ENCODE measurements at places on chromosomes 5 and 9.

- no peak overlapping the region for H3K27ac ChIP-seq
- no peak overlapping the region for H3K4me3 ChIP-seq
- H3K36me3 ChIP-seq = no peaks in the 10 kb centered on the region
Observed at GRCh38 chr5:108303086-108303485, 78.8 kb downstream of the FBXL17 start.

DNA sequence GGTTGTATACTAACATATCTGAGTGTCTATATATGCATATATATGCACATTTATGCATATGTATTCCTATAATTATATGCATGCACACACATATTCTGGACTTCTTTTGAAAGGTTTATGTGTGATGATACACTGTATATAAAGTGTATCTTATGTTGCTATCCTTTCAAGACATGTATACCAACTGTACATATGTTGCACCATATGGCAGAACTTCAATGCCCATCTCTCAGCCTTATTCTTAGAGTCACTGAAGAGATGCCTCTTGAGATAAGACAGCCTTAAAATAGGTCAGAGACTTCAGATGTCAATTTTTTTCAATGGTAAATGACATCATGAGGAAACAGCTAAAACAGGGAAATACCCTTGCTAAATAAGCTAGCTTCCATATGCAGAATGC, 461.4 kb downstream of the SPATA31D1 start:
- no peaks in the 10 kb centered on the region for H3K4me1 ChIP-seq
- H3K27me3 ChIP-seq = no peaks in the 10 kb centered on the region
- H3K27ac ChIP-seq = no peak overlapping the region
- DNase-seq = no peak
- no peak overlapping the region for H3K4me3 ChIP-seq
- no peaks in the 10 kb centered on the region for H3K36me3 ChIP-seq

DNA sequence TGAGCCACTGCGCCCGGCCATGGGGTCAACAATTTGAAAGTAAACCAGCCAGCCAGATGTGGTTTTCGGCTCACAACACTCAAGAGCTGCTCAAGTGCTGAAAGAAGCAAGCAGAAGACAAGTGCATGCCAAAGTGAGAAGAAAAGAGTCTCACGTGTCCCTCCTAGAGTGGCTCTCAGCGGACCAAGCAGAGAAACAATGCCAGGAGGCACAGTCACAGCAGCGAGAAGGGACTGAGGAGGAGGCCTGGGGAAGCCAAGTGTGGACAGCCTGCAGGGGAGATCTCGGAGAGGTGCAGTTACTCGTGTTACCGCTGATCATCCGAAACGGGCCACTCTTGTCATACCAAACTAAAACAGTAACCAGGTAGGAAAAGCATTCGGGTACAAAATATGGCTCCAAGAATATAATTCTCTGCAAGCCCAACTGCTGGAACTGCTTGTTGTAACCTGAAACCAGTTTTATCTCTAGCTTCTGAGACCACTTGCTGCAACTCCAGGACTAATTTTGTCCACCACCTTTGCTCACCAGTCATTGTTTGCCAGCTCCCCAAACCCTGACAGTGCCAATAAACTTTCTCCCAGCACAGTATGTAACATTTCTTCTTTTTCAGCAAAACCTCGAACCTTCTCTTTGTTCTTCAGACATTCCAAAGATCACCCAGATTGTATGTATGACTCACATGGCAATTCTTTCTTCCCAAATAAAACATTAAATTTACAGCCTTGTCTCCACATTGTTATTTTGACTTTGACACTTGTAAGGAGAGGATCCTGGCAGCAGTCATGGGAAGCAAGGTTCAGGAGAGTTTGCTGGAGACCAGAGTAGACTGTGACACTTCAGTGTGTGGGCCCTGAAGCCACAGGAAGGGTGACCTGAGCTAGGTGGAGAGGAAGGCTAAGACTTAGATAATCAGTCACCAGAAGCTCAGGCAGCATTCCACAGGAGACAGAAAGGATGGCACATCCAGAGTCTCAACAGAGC, 6.3 kb downstream of the SLC35D2 start:
- peak overlapping the region; percentile 54 for H3K27ac ChIP-seq
- no peaks in the 10 kb centered on the region for H3K27me3 ChIP-seq
- H3K4me1 ChIP-seq = peaks cover 20% of the 10 kb centered on the region
- peaks cover 14% of the 10 kb centered on the region for H3K36me3 ChIP-seq
- DNase-seq = peak; percentile 22
- no peak overlapping the region for H3K4me3 ChIP-seq

- H3K36me3 ChIP-seq = no peaks in the 10 kb centered on the region
- H3K4me3 ChIP-seq = no peak overlapping the region
- no peaks in the 10 kb centered on the region for H3K4me1 ChIP-seq
- no peak for DNase-seq
- no peaks in the 10 kb centered on the region for H3K27me3 ChIP-seq
Observed at GRCh38 chr5:119105971-119106370, 35.1 kb downstream of the DMXL1 start.

GRCh38 chr5:89299998-89300397, 417.0 kb upstream of the MEF2C start:
- no peaks in the 10 kb centered on the region for H3K27me3 ChIP-seq
- no peak for DNase-seq
- H3K4me3 ChIP-seq = no peak overlapping the region
- H3K4me1 ChIP-seq = no peaks in the 10 kb centered on the region
- no peak overlapping the region for H3K27ac ChIP-seq

DNA sequence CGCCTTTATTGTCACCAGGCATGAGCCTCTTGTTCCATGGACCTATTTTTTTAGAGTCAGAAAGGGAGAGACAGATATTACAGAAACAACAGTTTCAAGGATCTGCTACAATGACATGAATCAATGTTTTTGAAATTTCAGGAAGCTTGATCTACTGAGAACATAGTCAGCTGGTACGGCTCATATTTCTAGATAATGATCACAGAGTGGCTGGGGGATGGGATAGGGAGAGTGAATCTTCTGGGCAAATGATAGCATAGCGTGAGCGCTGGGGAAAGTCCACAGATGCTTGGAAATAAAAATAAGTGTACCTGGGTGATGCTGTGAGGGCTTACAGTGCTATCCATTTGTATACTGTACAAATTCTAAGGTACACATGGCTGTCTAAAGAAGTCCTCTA, 340.4 kb downstream of the EBF1 start:
- H3K27ac ChIP-seq = no peak overlapping the region
- no peaks in the 10 kb centered on the region for H3K4me1 ChIP-seq
- no peaks in the 10 kb centered on the region for H3K36me3 ChIP-seq
- no peaks in the 10 kb centered on the region for H3K27me3 ChIP-seq
- peak overlapping the region; percentile 31 for H3K4me3 ChIP-seq

GRCh38 chr5:78268356-78268755, 26.1 kb downstream of the AP3B1 start:
- no peaks in the 10 kb centered on the region for H3K36me3 ChIP-seq
- no peaks in the 10 kb centered on the region for H3K27me3 ChIP-seq
- no peaks in the 10 kb centered on the region for H3K4me1 ChIP-seq
- no peak overlapping the region for H3K4me3 ChIP-seq

DNA sequence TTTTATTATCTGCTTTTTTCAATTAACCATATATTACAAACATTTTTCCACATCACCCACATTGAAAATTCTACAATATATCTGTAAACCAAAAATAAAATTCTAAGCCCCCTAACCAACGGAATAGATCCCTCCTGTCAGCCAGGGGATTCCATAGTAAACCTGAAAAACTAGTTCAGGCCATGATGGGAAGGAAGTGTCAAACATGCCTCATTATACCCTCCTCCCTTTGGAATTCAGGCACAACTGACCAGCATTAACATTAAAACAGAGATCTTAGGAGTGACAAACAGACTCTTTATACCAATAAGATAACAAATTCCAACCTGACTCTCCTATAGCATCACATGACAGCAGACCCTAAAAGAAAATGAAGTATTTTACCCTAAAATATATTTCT, 113.7 kb upstream of the DMRT1 start:
- H3K27me3 ChIP-seq = no peaks in the 10 kb centered on the region
- peaks cover 2% of the 10 kb centered on the region for H3K4me1 ChIP-seq
- H3K36me3 ChIP-seq = peaks cover 48% of the 10 kb centered on the region
- H3K27ac ChIP-seq = no peak overlapping the region
- DNase-seq = no peak
- H3K4me3 ChIP-seq = no peak overlapping the region

- H3K4me1 ChIP-seq = no peaks in the 10 kb centered on the region
- H3K27ac ChIP-seq = no peak overlapping the region
- H3K4me3 ChIP-seq = no peak overlapping the region
- DNase-seq = no peak
- H3K27me3 ChIP-seq = no peaks in the 10 kb centered on the region
- H3K36me3 ChIP-seq = no peaks in the 10 kb centered on the region
Observed at GRCh38 chr5:11261241-11261640, 500.2 kb upstream of the DAP start.

DNA sequence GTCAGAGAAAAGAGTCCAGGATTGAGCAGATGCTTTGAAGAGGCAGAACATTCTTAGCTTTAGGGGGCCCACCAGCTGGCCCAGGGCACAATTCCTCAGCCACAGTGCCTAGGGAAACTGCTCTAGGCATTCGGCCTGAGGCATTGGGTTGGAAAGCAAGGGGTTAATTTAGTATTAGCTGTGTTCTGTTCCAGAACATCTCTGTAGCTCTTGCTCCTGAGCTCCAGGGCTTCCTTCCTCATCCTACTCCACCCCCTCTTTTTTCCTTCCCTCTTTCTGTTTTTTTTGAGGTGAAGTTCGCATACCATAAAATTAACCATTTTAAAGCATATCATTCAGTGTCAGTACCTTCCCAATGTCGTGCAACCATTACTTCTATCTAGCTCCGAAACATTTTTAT, 74.5 kb upstream of the PANK3 start:
- H3K36me3 ChIP-seq = no peaks in the 10 kb centered on the region
- H3K4me3 ChIP-seq = no peak overlapping the region
- no peak overlapping the region for H3K27ac ChIP-seq
- H3K4me1 ChIP-seq = no peaks in the 10 kb centered on the region

- no peak overlapping the region for H3K27ac ChIP-seq
- no peak for DNase-seq
- no peak overlapping the region for H3K4me3 ChIP-seq
Observed at GRCh38 chr9:112677040-112677439, 40.9 kb downstream of the INIP start.

DNA sequence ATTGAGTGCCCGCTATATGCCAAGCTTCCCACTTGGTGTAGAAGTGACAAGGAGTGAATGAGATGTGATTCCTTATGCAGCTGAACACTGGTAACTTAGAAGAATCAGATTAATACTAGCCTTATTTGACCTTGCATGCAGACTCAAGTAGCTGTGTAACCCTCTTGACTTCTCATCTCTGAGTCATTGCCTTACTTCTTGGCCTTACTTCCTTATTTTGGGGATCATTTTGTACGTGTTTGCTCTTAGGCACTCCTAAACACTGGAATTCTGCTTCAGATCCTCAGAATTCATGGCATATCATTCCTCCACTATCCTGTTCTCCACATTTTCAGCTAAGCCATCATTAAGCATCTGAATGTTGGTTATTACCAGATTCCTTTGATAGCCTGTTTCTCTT, 948.9 kb upstream of the ARRDC3 start:
- H3K27me3 ChIP-seq = no peaks in the 10 kb centered on the region
- no peak overlapping the region for H3K27ac ChIP-seq
- H3K4me1 ChIP-seq = no peaks in the 10 kb centered on the region
- H3K4me3 ChIP-seq = no peak overlapping the region

- no peaks in the 10 kb centered on the region for H3K4me1 ChIP-seq
- DNase-seq = peak; percentile 67
- peaks cover 9% of the 10 kb centered on the region for H3K27me3 ChIP-seq
- H3K4me3 ChIP-seq = peak overlapping the region; percentile 6
- H3K36me3 ChIP-seq = no peaks in the 10 kb centered on the region
- H3K27ac ChIP-seq = no peak overlapping the region
Observed at GRCh38 chr5:38718771-38719391, 126.9 kb upstream of the OSMR start.

GRCh38 chr9:111979561-111979960, 82.9 kb downstream of the UGCG start:
- no peaks in the 10 kb centered on the region for H3K36me3 ChIP-seq
- no peak for DNase-seq
- no peaks in the 10 kb centered on the region for H3K27me3 ChIP-seq
- H3K4me1 ChIP-seq = peaks cover 4% of the 10 kb centered on the region
- H3K4me3 ChIP-seq = no peak overlapping the region
- H3K27ac ChIP-seq = no peak overlapping the region

- peaks cover 1% of the 10 kb centered on the region for H3K4me1 ChIP-seq
- H3K4me3 ChIP-seq = no peak overlapping the region
- H3K36me3 ChIP-seq = no peaks in the 10 kb centered on the region
- no peak for DNase-seq
- no peak overlapping the region for H3K27ac ChIP-seq
Observed at GRCh38 chr9:14451949-14452348, 138.0 kb upstream of the NFIB start.

GRCh38 chr5:135032695-135032998, 1.4 kb downstream of the PITX1 start:
- no peak overlapping the region for H3K4me3 ChIP-seq
- H3K27me3 ChIP-seq = peaks cover 88% of the 10 kb centered on the region
- H3K36me3 ChIP-seq = no peaks in the 10 kb centered on the region
- DNase-seq = no peak
- H3K4me1 ChIP-seq = peaks cover 34% of the 10 kb centered on the region

- H3K27ac ChIP-seq = no peak overlapping the region
- DNase-seq = no peak
- H3K27me3 ChIP-seq = no peaks in the 10 kb centered on the region
- no peaks in the 10 kb centered on the region for H3K4me1 ChIP-seq
- no peak overlapping the region for H3K4me3 ChIP-seq
Observed at GRCh38 chr9:26437056-26437711, 455.4 kb downstream of the CAAP1 start.

- H3K27ac ChIP-seq = peak overlapping the region; percentile 74
- no peaks in the 10 kb centered on the region for H3K27me3 ChIP-seq
- peak overlapping the region; percentile 61 for H3K4me3 ChIP-seq
- DNase-seq = peak; percentile 53
- H3K36me3 ChIP-seq = peaks cover 29% of the 10 kb centered on the region
Observed at GRCh38 chr5:180803181-180804128, 849 bp upstream of the MGAT1 start.

GRCh38 chr9:86978922-86979474, 31.7 kb upstream of the GAS1 start:
- H3K4me1 ChIP-seq = peaks cover 4% of the 10 kb centered on the region
- no peak overlapping the region for H3K27ac ChIP-seq
- H3K27me3 ChIP-seq = no peaks in the 10 kb centered on the region
- H3K4me3 ChIP-seq = no peak overlapping the region
- H3K36me3 ChIP-seq = no peaks in the 10 kb centered on the region

DNA sequence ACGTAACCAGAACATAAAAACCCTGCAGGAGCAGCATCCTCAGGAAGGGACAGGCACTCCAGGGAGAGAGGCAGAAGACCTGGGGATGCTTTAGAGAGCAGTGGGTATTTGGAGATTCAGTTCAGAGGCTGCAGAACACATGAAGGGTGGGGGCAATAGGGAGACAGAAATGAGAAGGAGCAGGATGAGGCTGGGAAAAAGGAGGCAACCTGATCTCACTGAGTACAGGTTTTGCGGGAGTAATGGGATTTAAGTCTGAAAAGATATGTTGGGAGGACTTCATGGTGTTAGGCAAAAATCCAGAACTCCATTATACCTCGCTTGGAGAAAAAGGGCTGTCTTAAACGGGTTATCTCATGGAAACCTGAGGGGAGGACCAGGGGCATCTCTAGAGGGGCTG, 41.3 kb upstream of the GARNL3 start:
- no peak overlapping the region for H3K4me3 ChIP-seq
- no peak for DNase-seq
